ENCODE measurements at places on chromosomes 11 and 22.

DNA sequence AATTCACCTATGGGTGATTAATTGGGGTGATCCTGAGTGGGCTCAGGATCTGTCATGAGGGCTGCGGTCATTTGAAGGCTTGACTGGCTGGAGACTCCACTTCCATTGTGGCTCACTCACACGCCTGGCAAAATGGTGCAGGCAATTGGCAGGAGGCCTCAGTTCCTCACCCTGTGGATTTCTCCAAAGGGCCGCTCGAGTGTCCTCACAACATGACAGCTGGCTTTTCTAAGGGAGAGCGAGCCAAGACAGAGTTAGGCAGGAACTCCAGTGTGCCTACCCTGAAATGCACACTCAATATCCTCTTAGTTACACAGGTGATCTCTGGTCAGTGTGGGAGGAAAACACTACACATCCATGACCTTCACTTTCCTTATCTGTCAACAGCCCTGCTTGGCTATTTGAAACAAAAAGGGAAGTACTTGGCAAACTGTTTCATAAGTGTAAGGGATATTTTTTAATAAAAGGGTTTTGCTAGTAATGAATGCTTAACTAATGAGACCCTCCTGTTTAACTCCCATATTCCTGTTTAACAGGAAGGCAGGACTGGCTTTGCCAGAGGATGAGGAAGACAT is 25.7 kb downstream of the OSBP2 start:
- no peak for DNase-seq

GRCh38 chr11:11426226-11426952 is 73.3 kb upstream of the CSNK2A3 start:
- no peak for DNase-seq

DNA sequence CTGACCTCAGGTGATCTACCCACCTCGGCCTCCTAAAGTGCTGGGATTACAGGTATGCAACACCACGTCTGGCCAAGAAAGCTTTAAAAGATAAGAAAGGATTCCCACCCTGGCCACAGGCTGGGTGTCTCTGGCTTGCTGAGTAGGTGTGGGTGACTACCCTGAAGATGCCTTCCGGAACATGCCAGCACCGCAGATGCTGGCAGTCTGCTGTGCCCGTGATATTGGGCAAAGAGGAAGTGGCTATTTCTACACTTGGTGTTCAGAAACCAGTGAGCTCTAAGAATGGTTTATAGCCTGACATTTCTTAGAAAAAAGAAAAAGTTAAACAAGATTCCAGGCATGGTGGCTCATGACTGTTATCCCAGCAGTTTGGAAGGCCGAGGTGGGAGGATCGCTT is 6.1 kb downstream of the MRPL11 start:
- no peak for DNase-seq

- no peak for DNase-seq
These were observed 13.0 kb upstream of the CHRM4 start for GRCh38 chr11:46404476-46405017.

DNA sequence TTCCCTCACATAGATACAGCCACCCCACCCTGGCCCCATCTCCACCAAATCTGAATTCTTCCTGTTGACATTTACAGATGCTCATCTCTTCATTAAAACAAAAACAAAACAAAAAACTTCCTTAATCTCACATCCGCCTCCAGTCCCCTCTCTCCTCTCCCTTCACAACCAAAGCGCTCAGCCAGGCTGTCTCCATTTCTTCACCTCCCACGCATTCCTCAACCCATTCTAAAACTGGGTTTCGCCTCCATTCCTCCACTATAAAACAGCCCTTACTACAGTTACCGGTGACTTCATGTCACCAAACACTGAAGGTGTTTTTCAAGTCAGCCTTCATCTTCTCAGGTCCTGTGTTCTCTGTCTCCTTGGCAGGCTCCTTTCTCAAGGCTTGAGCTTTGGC is 9.6 kb downstream of the BACE1-AS start:
- no peak for DNase-seq

GRCh38 chr22:42410708-42411107 is 21.5 kb downstream of the NFAM1 start:
- DNase-seq = no peak

DNA sequence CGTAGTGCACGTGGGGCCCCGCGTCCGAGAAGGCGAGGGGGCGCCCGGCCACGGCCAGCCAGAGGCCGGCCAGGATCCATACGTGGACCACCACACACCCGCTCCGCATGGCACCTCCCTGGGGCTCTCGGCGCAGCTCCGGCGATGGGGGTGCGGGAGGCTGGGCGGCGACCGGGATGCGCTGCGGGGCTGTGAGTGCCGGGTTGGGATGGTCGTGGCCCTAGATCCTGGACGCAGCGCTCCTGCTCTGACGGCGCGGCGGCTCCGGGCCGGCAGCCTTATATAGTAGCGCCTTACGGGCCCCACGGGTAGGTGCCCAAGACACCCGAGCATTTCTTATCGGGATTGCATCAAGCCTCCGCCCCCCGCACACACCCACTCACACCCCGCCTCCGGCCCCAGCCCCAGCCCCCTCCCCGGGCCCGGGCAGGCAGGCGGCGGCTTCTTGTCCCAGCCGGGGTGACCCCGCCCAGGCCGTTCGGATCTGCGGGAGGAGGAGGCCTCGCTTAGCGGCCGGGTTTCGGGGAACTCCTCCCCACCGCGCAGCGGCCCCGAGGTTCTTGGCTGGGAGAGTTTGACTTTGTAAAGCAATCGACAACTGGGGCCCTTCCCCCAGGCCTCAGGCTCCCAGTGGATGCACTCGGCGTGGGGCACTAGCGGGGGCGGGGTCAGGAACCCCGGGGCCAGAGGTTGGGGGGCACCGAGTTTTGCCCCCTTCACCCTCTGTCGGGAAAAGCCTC is at the start of gene FGF19:
Gene FGF19, minus strand, starts transcription at position 255 of the 740 bp plus-strand sequence. Its CDS starts 146 bp downstream, at position 109.
- no peak for DNase-seq

GRCh38 chr11:20162824-20163782 is 2.8 kb upstream of the DBX1 start:
- DNase-seq = no peak

DNA sequence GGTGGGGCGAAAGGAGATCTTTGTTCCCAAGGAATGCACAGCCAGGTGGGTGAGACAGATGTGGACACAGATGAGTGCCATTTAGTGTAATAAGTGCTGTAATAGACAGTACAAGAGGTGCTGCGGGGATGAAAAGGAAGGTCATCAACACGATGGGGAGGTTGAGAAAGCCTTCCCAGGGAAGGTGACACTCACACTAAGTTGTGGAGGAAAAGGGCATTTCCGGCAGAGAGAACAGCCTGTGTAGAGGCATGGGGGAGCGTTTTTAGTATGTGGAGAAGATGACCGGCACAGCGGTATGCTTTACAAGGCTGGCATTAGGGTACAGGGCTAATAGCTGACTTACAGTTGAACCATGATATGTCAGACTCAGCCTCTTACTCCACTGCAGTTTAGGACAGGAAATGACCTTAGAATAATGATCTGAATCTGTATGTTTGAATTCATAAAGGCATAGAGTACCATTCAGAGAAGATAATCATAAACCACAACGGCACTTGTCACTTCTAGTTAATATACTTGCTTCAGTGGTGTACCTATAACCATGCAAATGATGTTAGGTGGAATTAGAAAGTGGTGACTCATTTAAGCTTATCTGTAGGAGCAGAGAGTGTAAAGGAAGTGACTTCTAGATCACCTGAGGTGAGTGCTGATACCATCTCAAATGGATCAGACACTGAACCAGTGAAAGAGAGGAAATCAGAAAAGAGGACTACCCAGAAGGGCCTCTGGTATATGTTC is 60.6 kb downstream of the FAM83F start:
- DNase-seq = peak; percentile 80

All from CD4-positive, alpha-beta T cell treated with Interferon alpha-2 for 1 hour (primary cell).